Lung (tissue), 17 donors: ENCODE measurements at places on chromosomes 2 and 18. TPM values are rescaled to one million over a fixed set of nuclear protein-coding genes. Genes with fewer than 3 reads are reported as not detected.

The HOXD12 gene
- not detected for polyA plus RNA-seq

The NOSTRIN gene
- polyA plus RNA-seq: 15.5 TPM

DNA sequence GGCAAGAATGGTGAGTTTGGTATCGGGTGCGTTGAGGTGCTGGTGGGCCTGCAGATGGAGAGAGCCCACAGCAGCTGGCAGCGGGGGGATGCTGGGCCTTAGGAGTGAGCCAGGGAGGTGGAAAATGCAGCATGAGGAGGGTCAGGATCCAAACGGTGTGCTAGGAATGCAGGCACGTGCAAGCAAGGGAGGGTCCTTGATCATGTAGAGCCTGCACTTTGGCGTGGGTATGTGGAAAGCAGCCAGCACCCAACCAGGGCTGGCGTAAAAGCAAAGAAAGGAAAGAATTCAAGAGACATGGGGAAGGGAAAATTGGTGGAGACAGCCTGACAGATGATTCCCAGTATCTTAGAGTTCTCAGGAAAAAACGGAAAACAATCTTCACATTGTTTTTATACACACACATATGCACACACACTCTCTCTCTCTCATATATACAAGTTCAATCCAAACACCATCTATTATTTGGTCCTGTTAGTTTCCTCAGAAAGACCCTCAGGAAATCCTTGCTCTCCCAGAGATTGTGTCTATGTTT, 46.3 kb downstream of the LTBP1 start:
- H3K4me3 ChIP-seq: no peak overlapping the region
- no peaks in the 10 kb centered on the region for H3K27me3 ChIP-seq
- no peak overlapping the region for H3K27ac ChIP-seq
- no peaks in the 10 kb centered on the region for H3K4me1 ChIP-seq
- H3K36me3 ChIP-seq: no peaks in the 10 kb centered on the region

GRCh38 chr2:172090044-172090961, 5.0 kb downstream of the DLX1 start:
- H3K27ac ChIP-seq: no peak overlapping the region
- no peaks in the 10 kb centered on the region for H3K36me3 ChIP-seq
- H3K4me1 ChIP-seq: no peaks in the 10 kb centered on the region
- H3K4me3 ChIP-seq: no peak overlapping the region
- no peak for DNase-seq
- peaks cover 91% of the 10 kb centered on the region for H3K27me3 ChIP-seq

DNA sequence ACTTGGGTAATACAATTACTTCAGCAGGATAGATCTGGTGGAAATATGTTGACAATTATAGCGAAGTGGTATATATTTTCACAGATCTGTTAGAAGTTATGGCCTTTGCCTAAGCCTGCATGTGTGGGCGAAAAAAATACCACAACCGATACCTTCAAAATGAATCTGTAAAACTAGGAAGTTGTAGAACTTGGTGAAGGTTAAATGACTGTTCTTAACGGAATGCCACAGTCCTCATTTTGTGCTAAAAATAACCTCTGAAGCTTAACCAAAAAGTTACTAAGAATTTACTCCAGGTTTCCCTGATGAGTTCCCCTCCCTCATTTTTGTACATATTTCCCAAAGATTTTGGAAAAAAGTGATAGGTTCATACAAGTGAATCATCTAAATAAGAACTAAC, 550.7 kb downstream of the THSD7B start:
- no peaks in the 10 kb centered on the region for H3K36me3 ChIP-seq
- H3K4me3 ChIP-seq: no peak overlapping the region
- no peaks in the 10 kb centered on the region for H3K4me1 ChIP-seq
- DNase-seq: no peak

DNA sequence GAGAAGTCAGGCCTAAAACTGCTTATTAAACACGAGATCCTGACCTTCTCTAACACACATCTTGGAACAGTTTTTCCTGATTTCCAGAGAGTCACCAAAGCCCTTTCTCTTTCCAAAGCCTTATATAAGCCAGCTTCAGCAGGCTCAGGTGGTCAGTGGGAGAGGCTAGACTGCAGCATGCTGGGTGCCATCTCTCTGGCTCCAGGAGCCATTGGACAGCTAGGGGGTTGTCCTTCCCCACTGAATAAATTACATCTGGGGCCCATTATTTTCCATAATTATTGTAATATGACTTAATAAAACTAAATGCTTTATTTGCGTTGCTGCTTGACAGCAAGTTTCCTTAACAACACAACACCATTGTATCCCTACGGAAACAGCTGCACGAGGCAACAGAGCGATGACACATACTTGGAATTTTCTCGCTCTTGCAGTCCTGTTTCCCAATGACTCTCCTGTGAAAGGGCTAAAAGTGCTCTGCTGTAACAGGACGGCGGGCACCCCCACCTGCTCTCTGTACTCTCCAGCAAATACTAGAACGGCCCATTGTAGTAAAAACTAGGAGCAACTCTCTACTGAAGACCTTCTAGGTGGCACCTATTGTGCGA, 160.6 kb downstream of the RNF144A start:
- H3K27ac ChIP-seq: no peak overlapping the region
